ENCODE measurements at places on chromosomes 13 and 19.

DNA sequence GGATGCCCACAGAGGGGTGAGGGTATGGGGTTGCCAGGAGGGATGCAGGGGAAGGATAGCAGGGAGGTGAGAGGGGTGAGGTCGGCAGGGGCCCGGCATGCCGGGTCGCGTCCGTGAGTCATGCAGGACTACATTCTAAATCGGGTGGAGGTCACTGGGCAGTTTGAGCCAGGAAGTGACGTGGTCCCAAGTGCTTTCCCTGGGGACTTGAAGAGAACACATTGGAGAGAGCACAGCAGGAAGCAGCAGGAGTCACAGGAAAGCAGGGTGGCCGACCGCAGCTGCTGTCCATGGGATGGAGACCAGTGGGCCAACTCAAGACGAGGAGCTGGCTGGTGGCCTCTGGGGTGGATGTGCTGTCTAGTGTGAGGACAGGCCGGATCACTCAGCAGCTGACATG is 92.0 kb upstream of the WASF3 start:
- DNase-seq: no peak

DNA sequence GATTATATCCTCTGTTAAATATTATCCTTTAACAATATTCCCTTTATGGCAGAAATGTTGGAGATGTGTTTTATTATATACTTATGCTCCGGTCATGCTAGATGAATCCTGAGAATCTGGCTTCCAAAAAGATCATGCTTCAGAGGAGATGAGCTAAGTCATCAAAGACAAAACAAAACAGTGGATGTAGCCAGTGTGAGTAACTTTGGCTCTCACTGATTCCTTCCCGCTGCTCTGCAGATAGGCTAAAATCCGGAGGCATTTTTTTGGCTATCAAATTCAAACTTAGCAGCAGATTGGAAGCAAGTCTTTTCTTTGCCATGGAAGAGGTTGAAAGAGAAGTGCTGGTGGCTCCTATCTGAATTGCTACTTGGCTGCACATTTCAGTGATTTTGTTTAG is 295.9 kb downstream of the GPC6 start:
- DNase-seq: no peak

DNA sequence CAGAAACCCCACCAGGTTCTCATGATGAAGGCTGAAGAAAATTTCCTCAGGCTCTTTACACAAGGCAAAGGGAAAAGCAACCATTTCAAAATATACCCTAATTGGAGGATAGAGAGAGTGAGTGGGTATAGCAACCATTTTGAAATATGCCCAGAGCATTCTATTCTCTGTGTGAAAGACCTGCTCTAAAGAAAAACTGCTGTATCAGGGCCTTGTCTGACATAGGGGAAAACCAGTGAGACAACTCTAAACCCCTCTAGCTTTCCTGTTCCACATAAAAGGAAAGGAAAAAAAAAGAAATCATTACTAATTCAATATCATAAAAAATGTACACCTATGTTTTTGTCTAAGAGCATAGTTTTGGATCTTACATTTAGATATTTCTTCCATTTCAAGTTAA is 42.3 kb downstream of the TPTE2 start:
- no peak for DNase-seq

DNA sequence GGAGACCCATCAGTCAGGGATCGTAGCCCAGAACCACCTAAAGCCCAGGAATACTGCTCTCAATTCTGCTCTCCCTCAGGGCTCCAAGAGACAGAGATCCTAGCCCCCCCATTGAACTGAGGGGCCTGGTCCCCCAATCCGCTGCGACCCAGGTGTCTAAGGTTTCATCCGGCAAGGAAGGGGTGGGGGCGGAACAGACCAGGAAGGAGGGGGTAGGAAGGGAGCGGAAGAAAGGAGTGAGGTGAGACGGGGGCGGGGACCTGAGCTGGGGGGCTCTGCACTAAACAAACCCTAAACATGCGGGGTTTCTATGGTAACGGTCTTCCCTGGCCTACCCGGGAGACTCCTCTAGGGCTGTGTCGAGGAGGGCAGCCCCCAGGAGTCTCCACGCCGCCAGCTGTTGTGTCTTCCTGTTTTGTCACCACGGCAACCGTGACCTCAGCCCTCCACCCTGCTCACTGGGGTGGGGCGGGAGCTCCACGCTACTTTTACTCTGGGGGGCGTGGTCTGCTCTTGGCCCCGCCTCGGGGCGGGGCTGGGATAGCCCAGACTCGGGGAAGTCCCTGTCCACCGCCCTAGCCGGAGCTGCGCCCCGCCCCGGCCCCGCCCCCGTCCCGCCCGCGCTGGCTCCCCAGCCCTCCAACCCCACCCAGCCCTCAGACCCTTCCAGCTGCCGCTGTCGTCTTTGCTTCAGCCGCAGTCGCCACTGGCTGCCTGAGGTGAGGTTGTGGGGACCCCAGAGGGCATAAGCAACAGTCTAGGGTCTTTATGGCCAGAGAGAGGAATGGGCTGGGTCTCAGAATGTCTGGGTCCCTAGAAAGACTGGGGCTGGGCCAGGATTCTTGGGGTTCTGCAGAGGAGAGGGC is at the start of gene MYADM:
Gene MYADM, plus strand, starts transcription at position 659 of the 866 bp plus-strand sequence. CDS start 5,647 bp downstream, outside the sequence.
- DNase-seq: peak; percentile 98

DNA sequence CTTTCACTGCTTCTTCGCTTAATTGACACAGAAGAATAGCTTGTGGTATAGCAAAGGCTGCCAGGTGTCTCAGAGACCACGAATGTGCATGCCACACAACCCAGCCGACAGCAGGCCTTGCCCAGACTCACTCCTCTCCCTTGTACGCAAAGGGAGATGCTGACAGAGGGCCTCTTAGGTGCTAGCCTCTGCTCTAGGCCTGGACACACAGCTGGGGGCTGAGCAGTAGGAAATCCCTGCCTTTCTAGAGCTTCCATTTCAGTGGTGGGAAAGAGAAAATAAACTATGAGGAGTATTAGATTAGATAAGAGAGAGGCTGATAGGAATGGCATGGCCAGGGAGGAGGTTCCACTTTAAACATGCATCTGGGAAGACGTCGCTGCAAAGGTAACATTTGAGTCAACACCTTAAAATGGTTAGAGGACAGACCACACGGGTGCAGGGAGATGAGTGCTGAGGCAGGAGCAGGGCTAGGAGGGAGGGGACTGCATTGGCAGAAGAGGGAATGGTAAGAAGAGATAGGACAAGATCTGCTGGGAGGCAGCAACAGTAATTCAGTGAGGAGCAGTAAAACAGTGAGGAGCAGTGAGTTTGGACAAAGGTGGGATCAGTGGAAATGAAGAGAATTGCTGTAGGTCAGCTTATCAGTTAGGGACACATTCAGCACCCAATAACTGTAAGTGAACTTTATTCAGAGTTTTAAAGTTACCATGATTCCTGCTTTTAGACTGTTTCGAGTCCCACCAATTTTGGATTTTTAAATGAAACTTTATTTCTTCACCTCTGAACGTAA is 100.0 kb downstream of the RNF17 start:
- no peak for DNase-seq

DNA sequence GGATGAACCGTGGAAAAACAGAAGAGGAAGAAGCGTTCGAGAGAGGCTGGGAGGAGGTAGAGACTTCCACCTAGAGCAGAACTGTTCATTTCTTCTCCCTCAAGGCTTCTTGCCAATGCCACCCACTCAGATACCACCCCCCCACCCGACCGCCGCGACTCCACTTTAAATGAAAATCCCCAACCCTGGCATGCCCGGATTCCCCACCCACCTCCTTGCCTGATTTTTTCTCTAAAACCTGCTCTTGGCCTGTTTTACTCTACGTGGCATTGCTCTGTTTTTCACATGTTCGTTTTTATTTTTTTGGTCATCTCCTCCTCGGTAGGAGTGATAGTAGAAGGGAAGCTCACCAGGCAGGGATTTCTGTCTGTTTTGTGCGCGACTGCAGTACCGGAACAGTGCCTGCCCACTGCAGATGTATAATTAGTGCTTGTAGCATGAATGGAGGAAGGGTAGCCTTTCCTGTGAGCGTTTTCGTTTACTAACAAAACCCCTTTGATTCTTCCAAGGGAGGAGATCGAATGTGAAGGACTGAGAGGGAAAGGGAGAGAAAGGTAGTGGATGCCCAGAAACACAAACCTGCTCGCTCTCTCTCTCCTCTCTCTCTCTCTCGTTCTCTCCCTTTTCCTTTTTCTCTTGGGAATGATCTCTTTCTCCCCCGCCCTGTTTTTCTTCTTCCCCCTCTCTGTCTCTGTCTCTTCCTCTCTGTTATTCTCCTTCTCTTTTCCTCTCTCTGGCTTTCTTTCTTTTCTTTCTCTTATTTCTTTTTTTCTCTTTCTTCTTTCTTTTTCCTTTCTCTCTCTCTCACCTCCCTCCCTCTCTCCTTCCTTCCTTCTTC is 2.2 kb downstream of the CD70 start:
- no peak for DNase-seq

- DNase-seq: no peak
Observed at GRCh38 chr13:20150561-20150960, 10.3 kb downstream of the GJA3 start.

GRCh38 chr13:52798770-52799430 is 49.5 kb downstream of the PCDH8 start:
- DNase-seq: no peak

DNA sequence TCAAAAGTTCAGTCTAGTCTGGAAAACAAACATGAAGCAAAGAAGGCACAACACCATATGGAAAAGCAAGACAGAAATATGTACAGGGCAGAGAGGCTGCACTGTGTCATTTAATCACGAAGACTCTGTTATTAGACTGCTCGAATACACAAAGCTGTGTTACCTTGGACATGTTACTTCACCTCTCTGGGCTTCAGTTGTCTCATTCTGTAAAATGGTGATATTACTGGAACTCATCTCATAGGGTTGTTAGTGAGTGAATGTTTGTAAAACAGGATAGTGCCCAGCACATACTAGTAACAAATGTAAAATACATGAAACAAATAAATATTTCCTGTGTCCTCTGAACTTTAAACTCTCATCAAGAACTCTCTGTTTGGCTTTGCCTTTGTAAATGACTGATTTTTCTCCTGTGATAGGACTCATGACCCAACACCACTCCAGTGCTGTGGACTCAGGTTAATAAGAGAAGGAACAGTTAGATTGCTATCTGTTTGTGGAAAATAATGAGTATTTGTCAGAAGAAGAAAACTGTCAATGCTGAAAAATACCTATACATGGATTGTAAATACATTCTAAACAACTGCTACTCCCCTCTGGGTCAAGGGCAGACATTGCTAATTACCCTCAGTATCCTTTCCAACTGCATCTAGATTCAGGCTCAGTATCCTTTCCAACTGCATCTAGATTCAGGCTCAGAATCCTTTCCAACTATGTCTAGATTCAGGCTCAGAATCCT is 62.3 kb downstream of the ZIC5 start:
- no peak for DNase-seq

DNA sequence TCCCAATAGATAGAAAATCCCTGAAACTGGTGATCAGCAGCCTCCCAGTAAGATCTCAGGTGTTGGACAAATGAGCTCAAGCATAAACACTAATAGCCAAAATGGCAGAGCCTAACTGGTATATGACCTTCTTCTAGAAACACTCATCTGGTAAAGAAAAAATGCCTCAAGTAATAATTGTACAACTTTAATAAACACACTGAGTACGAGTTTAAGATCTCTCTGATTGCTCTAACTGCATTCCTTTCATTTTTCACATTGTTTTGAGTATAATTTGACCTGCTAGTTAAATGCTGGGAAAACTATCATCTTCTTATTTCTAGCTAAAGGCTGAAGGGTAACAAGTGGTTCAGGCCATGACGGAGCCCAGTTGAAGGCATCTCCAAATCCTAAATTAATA is 2009.5 kb upstream of the PCDH20 start:
- no peak for DNase-seq

GRCh38 chr19:36488118-36488845 is 1.1 kb downstream of the ZNF566 start:
- DNase-seq: no peak

GRCh38 chr19:32781280-32781679 is 61.7 kb downstream of the TDRD12 start:
- no peak for DNase-seq

- DNase-seq: no peak
Observed at GRCh38 chr19:18427080-18427742, 8.0 kb downstream of the SSBP4 start.

DNA sequence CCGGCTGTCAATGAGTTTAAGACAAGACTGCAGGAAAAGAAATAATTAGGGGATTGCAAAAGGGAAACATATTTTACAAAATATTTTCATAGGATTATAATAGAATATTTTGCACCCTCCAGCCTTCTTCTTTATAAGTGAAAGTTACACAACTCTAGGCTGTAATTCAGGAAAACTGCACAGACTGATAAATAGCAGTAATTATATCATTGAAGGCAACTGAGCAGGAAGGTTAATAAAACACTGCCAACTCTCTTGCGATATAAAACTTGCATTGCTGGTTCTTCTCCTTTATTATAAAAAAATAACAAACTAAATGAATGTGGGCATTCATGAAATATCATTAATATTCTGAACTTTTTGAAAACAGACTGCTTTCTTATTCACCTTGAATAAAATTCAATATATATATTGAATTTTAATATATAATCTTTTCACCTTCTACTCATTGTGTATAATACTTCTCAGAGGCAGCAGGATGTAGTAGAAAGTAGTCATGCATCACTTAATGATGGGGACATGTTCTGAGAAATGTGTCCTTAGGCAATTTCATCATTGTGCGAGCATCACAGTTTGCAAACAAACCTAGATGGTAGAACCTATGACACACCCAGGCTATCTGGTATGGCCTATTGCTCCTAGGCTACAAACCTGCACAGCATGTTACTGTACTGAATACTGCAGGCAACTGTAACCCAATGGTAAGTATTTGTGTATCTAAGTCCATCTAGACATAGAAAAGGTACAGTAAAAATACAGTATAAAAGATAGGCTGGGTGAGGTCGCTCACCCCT is 24.9 kb upstream of the STARD13 start:
- DNase-seq: no peak

GRCh38 chr19:27909185-27909840 is 1303.6 kb downstream of the UQCRFS1 start:
- no peak for DNase-seq

- no peak for DNase-seq
Observed at GRCh38 chr13:52414963-52415362, 9.0 kb upstream of the THSD1 start.

- DNase-seq: peak; percentile 67
Observed at GRCh38 chr19:38838208-38838985, 6.8 kb upstream of the ECH1 start.

DNA sequence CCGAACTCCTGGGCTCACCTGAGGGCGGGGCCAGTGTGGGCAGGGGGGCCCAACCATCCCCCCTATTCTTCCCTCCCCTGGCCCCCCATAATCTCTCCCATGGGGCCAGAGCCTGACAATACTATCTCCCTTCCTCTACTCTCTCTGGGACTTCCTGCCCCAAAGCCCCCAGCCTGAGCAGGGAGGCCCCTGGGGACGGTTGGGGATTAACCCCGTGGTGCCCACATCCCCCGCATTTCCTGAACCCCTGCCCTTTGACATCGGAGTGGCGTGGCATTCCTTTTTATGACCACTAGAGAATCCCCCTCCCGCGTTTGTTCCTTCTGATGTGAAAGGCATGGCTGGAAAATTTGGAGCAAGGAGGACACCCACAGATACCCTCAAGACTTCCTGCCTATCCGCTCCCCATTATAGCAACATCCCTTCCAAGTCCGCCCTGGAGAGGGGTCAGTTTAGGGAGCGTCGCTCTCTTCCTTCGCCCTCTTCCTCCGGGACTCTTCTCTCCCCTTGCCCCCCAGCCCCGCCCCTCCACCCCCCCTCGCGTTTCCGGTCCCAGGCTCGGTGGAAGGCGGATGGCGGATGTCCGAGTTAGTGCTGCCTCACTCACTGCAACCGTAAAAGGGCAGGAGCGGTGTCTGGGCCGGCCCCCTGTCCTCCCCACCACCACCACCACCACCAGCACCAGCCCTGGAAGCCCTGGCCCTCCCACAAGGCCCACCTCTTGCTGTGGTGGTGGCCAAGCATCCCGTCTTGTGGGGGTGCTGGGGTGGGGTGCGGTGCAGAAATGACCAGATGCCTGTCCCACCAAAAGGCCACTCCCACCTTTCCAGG is 1.8 kb downstream of the VASP start:
- DNase-seq: no peak

All from activated naive CD4-positive, alpha-beta T cell treated with anti-CD3 and anti-CD28 coated beads, Interleukin-2, amount 50 U/mL, for 16 hours (primary cell).